ENCODE measurements at places on chromosomes 12 and 14.

DNA sequence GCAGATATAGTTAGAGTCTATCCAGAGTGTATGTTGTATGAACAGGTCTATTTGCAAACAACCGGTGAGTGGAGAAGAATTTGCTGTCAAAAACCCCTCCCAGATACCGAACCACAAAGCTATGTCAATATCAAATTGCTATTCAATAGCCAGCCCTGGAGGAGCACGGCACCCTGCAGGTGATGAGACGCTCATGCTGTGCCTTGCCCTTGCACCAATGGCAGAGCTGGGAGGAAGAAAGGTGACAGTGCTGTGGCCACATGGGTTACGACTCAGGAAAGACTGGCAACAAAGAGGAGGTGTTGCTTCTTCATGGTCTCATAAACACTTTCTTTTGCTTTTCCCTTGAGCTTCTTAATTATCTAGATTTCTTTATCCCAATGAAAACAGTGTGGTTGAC lies 55.7 kb downstream of the PAX9 start:
- DNase-seq: no peak

DNA sequence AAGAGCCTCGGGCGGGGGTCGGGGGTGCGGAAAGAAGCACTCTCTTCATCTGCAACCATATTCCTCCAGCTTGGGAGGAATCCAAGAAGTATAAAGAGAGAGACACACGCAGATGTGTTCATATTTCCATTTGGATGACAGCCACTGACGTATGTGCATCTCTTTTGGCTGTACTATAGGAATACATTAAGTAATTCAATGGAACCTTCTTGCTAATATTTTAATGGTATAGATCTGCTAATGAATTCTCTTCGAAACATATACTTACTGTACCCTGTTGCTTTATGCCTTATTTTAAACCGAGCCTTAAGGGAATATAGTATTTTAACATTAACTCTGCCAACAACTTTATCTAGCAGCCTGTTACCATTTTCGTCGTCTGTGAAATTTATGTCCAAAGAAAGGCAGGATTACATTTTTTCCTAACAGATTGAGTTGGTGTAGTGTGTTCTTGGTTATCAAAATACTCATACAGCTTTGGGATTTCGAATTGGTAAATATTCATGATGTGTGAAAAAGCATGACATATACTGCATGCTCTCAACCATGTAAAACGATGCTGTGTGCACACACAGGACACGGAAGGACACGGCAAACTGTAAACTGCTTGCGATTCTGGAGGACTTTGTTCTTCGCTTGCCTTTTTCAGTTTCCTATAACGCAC lies 84.5 kb downstream of the CCDC88C start:
- no peak for DNase-seq

DNA sequence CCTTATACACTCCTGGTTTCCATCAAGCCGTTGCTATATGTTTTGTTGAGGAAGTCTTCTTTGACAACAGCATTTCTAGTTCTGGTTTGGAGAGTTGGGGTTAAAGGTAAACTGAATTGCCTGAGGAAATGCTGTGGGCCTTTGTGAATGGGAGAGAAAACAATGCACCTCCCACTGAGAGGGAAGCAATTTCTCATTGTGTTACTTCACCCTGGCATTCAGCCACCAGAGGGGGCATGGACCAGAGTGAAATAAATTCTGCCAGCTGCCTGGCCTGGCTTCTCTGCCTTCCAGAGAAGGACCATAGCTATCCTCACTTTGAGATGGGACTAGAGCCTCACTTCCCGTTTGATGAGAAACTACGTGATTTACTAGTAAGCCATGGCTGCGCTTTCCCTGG lies 475.3 kb downstream of the EGLN3 start:
- peak; percentile 52 for DNase-seq

DNA sequence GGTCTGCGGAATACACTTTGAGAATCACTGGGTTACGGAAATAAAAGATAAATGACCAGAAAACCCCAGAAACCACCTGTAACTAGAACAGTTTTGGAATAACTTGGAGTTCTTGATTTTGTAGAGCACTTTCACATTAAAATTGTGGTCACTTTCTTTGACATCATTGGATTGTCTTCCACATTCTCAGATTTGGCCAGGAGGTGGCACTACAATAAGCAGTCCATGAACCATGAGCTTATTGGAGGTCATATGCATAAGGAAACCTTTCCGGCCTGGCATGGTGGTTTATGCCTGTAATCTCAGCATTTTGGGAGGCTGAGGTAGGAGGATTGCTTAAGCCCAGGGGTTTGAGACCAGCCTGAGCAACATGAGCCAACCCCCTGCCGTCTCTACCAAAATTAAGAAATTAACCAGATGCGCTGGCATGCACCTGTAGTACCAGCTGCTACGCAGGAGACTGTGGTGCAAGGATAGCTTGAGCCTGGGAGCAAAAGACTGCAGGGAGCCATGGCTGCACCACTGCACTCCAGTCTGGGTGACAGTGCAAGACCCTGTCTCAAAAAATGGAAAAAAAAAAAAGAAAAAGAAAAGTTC lies 107.7 kb upstream of the CAND1 start:
- no peak for DNase-seq

DNA sequence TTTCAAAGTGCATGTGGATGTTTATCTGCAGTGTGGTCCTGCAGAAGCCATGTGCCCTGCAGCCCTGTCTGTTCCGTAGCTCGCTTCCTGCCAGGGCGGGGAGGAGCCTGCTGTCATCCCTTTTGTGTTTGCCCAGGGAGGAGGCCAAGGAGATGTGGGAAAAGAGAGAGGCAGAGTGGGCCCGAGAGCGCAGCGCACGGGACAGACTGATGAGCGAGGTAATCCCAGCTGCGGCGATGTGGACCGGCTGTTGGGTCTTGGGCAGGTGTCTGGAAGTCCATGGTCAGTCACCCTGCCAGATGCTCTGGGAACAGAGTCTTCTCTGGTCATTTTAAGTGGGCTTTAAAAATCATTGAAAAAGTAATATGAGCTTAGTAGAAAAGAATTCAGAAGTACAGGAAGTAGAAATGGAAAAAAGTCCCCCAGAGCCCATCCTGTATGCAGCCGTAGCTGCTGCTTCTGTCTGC lies 12.8 kb downstream of the TCHP start:
- DNase-seq: no peak

DNA sequence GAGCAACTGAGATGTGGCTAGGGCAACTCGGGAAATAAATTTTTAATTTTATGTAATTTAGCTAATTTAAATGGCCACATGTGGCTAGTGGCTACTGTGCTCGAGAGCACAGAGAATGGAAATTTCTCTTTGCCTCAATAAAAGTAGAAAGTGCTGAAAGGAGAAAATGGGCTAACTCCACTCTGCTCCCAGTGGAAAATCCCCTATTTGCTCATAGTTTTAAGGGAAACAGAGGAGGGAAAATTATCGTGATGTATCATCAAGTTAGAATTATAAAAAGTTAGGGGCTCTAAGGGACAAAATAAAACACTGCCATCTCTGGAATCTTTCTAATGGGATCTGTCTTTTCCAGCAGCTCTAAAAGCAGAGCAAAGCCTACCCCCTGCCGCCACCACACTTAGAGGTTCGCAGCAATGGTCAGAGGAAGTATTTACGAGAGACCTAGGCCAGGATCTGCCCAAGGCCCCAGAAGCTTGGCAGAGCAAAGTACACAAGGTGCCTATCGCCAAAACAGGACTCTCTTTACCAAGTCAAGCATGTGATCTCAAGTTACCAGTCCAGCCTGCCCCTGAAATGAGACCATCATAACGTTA lies 220.7 kb downstream of the PPM1H start:
- no peak for DNase-seq

DNA sequence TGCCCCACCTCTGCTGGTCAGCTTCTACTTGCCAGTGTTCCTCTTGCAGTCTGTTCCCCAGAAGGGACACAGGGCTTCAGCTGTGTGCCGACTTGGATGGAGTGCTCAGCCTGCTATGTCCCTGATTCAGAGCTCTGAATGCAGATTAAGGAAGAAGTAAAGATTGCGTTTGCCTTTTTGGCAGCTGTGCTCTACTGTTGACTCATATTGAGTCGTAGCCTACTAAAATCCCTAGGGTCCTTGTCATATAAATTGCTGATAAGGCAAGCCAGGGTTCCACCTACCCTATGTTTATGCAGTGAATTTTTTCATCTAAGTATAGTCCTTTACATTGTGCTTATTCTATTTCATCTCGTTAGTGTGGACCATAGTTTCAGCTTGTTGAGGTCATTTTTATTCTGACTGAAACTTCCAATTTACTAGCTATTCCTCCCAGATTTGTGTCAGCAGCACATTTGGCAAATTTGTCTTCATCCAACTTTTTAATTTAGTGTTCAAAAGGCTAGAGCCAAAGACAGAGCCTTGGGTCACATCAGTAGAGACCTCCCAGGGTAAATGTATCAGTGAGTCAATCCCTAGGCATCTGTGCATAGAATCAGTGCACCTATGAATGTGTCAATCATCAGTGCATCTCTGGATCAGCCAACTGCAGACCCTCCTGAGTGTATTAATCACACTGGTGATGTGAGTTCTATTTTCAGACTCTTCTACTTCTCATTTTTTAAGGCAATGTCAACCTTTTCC lies 31.9 kb downstream of the CACNA1C start:
- no peak for DNase-seq

- no peak for DNase-seq
Measured at GRCh38 chr12:6540181-6540877, 6.0 kb downstream of the GAPDH start.

DNA sequence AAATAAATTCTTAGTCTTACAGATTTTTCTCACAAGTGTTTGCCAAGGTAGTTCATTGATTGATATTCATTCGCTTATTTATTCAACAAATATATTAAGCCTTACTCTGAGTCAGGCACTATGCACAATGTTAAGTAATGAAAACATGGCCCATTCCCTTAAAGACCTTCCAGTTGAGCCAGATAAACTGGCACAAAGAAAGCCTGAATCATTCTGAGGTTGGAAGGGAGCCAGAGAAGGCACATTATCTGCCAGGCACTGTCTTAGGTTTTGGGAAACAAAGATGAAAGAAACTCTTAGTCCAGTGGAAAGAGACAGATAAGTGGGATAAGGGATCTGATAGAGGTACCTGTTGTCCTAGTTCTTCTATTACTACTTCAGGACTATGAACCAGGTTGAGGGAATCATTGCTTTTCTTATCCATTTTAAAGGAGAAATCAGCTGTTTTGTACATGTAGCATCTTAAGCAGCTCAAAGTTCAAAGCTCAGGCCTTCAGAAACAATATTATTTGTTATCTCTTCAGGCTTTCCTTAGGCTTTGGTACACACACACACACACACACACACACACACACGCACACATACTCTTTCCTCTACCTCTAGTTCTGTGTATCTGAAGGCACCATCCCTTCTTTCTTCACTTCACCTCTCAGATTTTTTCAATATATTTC lies 27.0 kb downstream of the PDE6H start:
- DNase-seq: no peak

DNA sequence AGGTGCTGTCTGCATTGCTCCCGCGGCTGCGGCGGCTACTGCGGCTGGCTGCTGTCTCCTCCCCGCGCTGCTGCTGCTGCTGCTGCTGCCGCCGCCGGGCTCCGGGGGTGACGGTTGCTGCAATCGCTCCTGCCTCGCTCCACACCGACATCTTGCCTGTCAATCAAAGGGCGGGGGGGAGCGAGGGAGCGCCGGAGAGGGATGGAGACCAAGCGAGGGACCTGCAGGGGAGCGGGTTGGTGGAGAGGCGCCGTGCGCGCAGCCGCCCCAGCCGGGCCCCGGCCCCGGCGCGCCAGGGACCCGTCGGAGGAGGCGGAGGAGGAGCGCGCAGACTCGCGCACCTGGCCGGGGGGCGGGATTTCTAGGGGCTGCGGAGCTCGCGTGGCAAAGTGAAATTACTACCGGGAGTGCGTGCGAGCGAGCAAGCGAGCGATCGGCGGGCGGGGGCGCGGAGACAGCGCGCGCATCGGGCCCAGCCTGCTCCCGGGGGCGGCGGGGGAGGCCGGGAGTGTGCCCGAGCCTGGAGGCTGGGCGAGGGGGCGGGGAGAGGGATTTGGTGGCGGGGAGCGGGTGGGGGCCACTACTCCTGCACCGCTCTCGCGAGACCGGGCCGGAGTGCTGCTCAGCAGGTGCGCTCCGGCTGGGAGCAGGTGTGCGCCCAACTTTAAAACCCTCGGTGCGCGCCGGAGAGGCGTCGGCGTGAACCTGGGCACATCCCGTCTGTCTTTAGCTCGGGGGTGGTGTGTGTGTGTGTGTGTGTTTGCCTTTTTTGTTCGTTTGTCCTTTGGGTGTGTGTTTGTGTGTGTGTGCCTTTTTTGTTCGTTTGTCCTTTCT lies at the start of gene KSR2:
Gene KSR2, minus strand, starts transcription at position 165 of the 834 bp plus-strand sequence. CDS start 735 bp downstream, outside the sequence.
- DNase-seq: peak; percentile 87

DNA sequence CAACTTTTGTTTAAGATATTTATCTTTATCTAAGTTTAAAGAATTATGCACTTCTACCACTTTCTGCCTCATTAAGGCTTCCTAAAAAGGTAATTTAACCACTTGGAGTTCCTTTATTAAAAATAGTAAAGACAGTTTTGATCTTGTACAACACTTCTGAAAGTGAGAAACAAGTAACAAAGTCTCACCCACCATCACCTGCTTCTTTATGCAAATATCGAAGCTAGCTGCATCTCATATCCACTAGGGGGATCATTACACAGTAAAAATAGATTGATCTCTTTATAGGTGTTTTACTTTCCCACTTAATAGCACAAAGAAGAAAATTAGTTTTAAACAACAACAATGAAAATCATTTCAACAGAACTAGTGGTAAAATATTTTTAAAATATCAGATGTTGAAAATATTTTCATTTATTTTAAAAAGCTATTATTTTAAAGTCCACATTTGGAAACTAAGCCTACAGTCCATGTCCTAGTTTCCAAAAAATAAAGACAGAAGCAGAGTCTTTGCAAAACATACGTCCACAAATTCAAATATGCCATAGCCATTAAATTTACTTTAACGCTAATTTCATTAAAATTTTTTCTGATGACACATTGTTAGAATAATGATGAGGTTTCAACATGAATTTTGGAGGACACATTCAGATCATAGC lies 160.0 kb upstream of the SOX5 start:
- peak; percentile 29 for DNase-seq

DNA sequence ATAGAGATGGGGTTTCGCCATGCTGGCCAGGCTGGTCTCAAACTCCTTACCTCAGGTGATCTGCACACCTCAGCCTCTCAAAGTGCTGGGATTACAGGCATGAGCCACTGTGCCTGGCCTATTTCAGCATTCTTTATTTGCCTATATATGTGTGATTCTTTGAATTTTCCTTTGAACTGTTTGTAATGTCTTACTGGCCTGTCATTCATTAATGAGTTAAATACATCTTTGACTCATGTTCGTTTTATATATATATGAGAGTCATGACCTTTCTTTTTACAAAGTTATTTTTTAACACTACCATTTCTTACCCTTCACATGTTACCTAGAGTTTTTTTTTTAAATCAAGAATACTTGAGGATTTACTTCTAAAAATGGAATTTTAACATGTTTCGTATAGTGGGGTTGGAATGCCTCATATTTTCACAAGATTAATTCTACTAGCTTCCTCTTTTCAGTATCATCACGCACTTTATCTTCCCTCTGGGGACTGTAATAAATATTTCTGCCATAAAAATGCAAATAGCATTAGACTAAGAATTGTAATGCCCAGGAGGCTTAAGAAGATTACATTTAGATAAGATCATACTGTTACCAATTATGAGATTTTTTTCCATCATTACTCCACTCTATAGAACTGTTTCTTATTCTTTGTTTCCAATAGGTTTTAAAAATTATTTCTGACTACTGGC lies 66.7 kb downstream of the NTN4 start:
- DNase-seq: no peak

- DNase-seq: no peak
Measured at GRCh38 chr14:74634964-74635363, 22.9 kb upstream of the LTBP2 start.

GRCh38 chr14:87992346-87992717 lies 650 bp downstream of the GALC start:
- no peak for DNase-seq

GRCh38 chr14:52175982-52176502 lies 91.5 kb upstream of the PTGDR start:
- no peak for DNase-seq
